IPS DF 6.9 (cell line): ENCODE measurements at places on chromosomes 13 and 19.

DNA sequence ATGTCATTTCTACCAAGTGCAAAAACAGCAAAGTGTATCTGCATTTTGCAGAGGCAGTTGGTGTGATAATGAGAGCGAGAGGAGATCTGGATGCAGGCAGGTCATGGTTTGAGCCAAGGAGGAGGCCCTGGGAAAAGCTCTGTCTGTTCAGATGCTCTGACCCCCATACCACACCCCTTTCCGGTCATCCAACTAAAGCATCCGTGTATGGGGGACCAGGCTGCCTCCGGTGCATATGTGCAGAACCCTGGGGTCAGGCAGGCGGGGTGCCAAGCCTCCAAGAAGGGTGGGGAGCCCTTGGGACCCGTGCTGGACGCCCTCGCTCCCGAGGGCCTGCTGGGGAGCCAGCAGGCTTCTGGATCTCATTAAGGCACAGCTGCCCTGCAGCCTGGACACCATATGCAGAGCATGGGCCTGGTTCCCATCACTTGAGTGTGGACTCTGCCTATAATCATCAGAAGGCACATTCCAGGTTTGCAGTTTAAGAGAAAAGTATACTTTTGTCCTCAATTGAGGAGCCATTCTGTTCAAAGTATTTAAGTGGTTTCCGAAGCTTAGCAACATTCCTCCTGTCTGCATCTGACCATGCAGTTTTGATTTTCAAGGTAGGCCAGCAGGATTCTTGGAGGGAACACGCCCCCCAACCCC lies 56.1 kb downstream of the ALOX5AP start:
- no peak for DNase-seq

DNA sequence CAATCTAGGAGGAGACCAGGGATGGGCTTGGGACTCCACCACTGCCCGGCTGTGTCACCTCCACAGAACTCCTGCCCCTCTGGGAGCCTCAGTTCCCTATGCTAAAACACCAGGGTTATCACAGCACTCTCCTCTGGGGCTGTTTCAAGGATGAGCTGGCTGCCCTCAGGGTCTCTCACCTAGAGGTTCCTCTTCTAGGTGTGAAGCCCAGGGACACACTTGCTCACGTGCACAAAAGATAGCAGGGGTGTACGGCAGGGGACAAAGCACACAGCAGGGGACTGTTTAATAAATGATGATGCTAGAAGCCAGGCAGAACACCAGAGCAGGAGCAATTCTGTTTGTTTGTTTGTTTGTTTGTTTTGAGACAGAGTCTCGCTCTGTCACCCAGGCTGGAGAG lies 16.8 kb upstream of the LYPD3 start:
- DNase-seq = no peak

DNA sequence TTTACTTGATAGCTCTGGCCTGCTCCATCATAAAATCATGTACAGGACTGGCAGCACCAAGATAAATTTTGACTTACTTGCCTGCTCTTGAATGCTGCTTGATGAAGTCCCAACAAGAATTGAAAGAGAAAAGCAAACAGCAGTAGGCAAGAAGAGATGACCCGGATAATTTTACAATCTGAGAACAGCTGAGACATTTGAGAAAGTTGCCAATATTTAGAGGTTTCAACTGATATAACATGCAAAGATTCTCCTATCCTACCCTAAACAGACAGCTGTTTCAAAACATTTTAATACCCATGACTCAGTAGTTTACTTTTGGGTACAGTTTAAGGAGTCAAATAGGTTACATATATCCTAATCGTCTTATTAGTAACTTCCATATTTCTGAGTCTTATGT lies 5.9 kb downstream of the FRY start:
- no peak for DNase-seq

GRCh38 chr19:7841751-7842660 lies 12.0 kb downstream of the EVI5L start:
- DNase-seq = no peak

- no peak for DNase-seq
Observed at GRCh38 chr19:20273376-20273775, 106.4 kb downstream of the ZNF486 start.

- no peak for DNase-seq
Observed at GRCh38 chr19:4224470-4224869, 4.9 kb upstream of the EBI3 start.

DNA sequence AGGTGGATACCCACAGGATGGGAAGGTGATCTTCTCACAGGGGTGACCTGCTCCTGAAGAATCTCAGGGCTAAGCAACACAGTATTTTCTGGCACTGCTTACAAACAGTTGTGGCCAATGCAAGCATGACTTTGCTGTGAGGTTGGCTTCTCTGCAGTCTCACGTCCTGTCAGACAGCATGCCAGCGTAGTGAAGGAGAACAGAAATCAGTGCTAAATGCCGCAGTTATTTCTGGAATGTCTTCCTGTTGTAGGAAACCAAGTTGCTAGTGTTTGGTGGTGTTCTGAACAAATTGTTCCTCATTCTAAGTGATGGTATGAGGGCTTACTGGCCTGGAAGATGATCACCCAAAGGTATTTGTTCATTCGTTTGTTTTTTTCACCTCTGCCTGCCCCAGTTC lies 320.1 kb downstream of the MTUS2 start:
- DNase-seq = no peak

- DNase-seq = no peak
Observed at GRCh38 chr19:6580313-6580712, 10.6 kb downstream of the CD70 start.

- DNase-seq = no peak
Observed at GRCh38 chr19:39171479-39172465, 25.0 kb upstream of the NCCRP1 start.

DNA sequence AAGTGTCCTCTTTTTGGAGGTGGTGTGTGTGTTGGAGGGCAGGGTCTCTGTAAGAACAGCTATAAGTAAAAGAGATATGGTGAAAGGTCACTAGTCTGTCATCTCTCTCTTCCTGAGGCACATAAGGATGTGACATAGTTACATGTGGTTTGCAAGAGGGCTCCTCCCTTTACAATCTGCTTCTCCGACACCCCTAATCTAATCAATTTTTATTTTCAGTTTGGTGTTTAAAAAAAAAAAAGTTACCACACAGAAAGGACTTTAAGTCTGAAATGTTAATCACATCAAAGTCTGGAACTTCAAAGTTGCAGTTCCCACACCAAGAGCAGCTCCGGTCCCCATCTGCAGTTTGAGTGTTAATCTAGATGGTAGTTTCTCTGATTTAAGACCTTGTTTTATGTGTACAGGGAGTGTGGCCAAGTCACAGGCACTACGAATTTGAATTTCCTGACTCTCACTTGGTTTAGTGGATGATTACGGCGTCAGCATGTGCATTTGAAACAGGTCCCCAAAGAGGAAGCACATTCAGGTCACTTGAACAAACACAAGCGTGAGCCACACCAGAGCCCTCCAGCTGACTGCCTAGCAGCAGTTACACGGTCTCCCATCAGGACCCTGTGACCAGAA lies 53.1 kb downstream of the FOXO1 start:
- no peak for DNase-seq

DNA sequence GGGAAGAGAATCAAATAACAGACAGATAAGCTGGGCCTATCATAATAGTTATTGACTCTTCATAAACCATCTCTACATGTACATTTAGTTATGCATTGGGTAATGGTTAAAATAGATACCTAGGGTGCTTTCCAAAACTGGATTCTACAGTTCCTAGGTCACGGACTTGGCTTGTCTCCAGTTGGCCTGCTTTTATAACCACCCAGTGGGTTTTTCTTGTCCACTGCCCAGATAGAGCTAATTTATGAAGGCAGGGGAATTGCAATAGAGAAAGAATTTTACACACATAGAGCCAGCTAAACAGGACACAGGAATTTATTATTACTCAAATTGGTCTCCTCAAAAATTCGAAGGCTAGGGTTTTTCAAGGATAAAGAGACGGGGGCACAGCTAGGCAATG lies 97.3 kb downstream of the FAM216B start:
- DNase-seq = no peak

DNA sequence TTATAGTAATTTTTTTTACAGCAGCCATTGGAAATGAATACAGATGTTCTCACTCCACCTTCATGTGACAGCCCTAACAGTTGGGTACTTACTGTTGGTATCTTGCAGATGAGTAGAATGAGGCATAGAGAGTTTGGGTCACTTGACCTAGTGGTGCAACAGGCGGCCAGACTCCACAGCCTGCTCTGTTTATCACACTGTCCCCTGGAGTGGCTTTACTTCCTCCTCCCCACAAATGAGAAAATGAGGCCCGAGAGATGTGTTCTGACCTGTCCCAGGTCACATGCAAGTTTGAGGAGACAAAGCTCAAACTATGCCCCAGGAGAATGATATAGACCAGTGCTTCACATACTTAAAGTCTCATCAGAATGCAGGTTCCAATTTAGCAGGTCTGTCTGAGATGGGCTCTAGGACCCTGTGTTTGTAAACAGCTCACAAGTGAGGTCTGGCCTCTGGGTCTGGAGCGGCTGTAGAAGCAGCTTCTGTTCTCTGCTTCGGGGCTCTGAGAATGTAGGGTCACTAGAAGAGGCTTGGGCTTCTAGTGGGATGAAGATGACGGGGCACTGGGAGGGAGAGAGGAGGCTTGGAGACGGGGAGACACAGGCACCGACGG lies 37.4 kb upstream of the RCBTB2 start:
- no peak for DNase-seq
